ENCODE measurements at places on chromosomes 12 and 14.

GRCh38 chr12:26648584-26648983 is 184.4 kb downstream of the ITPR2 start:
- no peak for DNase-seq

DNA sequence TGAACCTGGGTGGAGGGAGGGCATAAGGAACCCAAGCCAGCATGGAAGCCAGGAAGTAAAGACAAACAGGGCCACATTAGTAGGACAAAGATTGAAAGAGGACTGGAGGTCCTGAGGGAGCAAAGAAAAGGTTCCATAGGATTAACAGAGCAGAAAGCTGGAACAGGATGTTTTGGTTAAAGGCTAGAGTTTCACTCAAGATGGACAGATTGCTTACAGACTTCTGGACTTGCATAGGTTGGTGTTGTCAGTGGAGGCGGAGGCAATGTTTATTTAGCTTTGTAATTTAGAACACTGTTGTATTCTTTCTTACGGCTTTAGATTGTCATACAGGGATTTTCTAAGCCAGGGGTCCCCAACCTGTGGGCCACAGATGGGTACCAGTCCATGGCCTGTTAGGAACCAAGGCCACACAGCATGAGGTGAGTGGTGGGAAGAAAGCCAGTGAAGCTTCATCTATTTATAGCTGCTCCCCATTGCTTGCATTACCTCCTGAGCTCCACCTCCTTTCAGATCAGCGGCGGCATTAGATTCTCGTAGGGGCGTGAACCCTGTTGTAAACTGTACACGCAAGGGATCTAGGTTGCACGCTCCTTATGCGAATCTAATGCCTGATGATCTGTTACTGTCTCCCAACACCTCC is 31.3 kb downstream of the ZNF664 start:
- DNase-seq, result no peak

DNA sequence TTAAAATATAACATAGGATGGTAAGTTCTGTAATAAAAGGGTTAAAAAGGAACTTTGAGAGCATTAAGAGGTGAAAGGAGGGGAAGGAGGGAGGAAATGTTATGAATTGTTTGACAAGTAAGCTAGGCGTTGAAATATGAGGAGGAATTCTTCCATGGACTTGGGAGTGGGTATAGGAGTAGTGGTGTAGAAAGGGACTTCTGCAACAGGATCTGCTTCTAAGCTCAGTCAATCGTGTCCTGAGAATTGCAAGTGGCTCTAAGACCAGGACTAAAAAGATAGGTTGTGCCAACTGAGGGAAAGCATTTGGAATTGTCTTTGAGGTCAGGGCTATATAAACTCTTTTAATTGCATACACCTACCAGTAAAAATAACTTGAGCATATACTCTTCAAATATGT is 74.1 kb upstream of the SLC38A2 start:
- no peak for DNase-seq

GRCh38 chr14:95123891-95124579 is 33.3 kb downstream of the DICER1 start:
- no peak for DNase-seq

DNA sequence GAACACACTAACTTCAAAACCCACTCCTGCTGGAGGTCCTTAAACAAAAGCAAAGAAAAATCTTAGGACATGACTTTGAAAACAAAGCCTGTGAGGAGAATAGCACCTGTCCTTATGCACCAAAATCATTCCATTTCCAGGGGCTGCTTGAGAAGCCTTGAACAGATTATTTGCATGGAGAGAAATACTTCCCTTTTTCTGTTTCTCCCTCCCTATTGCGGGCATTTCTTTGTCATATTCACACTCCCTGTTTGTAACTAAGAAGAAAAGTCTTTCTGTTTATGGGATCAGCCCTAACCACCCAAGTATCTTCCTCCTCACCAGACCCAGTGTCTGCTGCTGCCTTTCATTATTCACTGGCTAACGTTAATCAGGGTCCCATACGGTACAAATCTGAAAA is 218.8 kb downstream of the DPF3 start:
- DNase-seq, result no peak

DNA sequence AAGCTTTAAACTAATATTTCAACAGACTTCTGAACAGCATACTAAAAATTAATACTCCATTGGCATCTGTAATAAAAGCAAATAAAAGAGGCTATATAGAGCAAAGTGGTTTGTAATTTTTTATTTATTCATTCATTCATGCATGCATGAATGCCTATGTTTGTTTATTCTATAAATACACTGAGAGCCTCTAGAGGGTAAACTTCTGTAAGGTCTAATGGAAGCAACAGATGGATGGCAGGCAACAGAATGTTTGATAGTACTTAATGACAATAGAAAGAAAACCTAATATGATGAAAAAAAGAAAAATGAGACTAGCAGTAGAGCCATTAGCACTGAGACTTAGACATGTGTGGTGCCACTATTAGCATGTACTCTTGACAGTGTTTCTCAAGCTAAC is 253.1 kb downstream of the CCDC91 start:
- no peak for DNase-seq

DNA sequence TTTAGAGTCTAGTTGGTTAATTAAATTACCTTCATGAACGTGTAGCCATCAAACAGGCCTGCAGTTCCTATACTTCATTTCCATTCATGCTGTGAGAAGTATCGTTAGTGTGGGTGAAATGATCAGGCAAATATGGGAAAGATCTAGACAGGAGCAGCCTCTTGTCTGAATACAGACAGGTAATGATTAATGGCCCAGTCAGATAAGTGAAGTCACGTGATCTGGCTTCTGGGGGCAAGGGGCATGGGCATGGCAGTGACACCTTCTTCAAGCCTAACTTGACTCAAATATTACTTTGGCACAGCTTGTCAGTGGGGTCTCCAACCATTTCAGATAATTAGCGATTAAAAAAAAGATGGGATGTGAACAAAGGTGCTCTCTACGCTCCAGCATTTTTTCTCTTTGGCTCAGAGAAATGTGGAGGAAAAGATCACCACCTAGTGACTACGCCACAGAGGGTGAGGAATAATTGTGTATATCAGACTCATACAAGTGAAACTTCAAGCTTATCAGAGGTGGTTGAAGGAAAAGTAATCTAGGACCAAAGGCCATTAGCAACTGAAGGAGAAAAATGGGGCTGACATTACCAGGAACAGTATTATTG is 17.8 kb downstream of the GUCY2C start:
- DNase-seq, result no peak

DNA sequence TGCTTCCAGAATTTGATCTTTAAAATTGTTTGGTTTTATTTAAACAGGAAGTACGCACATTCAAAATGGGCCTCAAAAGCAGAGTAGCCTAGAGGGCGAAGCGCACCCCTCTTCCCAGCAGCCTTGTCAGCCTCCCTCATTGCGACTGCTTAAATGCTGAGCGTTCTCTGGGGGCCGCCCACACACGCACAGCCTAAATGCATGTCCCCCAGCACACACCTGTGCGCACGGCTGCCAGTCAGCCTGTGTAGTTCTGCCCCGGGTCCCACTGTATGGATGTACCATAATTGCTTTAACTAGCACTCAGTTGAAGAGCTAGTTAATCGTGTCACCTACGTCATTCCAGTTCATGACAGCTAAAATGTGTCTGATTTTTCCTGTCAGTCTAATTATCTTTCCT is 79.3 kb downstream of the TESC start:
- no peak for DNase-seq

DNA sequence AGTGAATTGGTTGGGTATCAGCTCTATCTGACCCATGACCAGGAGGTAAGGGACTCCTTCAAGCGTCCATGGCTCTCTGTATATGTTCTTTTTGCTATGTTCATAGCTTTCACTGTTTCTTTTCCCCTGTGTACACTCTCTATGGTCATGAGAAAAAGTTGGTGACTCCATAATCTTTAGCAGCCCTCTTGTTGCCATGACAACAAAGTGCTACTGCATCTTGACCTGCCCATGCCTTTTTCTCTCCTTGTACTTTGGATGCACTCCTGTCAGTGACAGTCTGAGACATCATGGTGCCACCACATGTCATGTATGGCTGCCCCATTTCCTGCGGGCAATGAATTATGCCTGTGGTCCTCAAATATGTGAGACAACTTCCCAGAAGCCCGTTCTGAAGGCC is 280.2 kb downstream of the TMEM121 start:
- no peak for DNase-seq

GRCh38 chr12:4273652-4274395 is at the start of gene CCND2:
TSS of gene CCND2 (plus strand) at chr12:4273762. CDS start at chr12:4274041, 279 bp downstream.
- no peak for DNase-seq

- DNase-seq, result no peak
Observed at GRCh38 chr14:98474900-98475299, 797.1 kb downstream of the BCL11B start.

GRCh38 chr12:16282081-16282480 is 4.6 kb upstream of the SLC15A5 start:
- no peak for DNase-seq

- no peak for DNase-seq
Observed at GRCh38 chr12:21456291-21456780, 18.9 kb downstream of the PYROXD1 start.

DNA sequence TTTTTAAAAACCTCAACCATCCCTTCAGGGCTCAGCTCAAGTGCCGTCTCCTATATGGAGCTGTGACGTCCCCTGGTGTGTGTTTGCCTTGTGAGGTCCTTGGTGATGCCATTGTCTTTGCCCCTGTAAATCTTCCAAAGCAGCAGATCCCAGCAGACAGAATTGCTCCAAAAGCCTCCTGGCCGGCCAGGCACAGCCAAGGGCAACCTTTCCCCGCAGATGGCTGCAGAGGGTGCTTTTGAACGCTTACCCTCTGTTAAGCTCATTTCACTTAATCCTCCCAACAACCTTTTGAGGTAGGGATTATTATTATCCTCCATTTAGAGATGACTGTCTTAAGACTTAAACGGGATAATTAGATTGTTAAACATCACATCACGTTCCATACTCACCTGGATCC is 51.4 kb downstream of the RFX4 start:
- no peak for DNase-seq

- DNase-seq, result no peak
Observed at GRCh38 chr12:15932971-15933370, 21.8 kb downstream of the DERA start.

DNA sequence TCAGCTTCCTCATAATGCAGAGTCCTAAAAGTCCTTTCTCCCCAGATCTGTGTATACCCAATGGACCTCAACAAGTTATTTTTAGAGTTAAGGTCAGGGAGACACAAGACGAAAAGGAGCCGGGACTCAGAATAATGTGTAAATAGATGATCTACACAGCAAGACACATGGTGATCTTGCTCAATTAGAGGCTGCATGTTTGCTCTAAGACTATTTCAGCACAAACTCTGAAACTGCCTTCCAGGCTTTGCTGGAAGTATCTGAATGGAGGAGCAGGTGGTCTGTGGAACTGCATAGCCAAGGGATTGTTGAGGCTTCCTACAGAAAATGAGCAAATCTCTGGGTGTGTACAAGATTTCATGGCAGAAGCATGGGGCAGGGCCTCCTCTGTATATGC is 80.8 kb downstream of the CRACR2A start:
- DNase-seq, result no peak
